ENCODE measurements at places on chromosomes 13 and 19.

- no peak for DNase-seq
These were observed 36.0 kb upstream of the UBL3 start for GRCh38 chr13:29886446-29886845.

GRCh38 chr19:17423429-17424208 lies 3.8 kb downstream of the MVB12A start:
- no peak for DNase-seq

GRCh38 chr13:29758531-29759114 lies 91.8 kb downstream of the UBL3 start:
- no peak for DNase-seq

DNA sequence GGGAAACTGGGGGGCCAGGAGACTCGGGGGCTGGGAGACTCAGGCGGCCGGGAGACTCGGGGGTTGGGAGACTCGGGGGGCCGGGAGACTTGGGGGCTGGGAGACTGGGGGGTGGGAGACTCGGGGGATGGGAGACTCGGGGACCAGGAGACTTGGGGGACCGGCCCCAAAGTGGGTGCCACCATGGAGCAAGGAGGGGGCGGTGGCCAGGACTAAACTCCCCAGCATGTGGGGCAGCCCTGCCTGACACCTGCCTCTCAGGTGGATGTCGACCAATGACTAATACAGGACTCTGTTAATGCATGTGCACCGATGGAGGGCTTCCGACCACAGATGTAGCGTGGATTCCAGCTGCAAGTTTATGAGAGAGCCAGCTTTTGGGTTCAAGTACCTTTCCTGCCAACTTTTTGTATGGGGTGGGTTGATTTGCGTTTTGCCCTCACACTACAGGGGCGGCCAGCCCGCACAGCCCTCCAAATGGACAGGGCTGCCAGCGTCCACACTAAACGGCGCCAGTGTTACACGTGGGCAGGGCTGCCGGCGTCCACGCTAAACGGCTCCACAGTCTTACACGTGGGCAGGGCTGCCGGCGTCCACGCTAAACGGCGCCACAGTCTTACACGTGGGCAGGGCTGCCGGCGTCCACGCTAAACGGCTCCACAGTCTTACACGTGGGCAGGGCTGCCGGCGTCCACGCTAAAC lies 62.2 kb downstream of the RASA3 start:
- no peak for DNase-seq

DNA sequence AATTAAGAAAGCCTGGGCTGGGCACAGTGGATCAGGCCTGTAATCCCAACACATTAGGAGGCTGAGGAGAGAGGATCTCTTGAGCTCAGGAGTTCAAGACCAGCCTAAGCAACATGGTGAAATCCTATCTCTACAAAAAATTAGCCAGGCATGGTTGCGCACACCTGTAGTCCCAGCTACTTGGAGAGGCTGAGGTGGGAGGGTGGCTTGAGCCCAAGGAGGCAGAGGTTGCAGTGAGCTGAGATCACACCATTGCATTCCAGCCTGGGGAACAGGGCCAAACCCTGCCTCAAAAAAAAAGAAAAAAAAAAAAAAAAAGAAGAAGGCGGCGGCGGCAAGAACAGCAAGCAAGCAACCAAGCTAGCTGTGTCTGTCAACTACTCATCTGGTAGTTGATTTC lies 26.7 kb downstream of the TSC22D1 start:
- no peak for DNase-seq

- no peak for DNase-seq
These were observed 105.3 kb downstream of the STARD13 start for GRCh38 chr13:33180122-33180804.

DNA sequence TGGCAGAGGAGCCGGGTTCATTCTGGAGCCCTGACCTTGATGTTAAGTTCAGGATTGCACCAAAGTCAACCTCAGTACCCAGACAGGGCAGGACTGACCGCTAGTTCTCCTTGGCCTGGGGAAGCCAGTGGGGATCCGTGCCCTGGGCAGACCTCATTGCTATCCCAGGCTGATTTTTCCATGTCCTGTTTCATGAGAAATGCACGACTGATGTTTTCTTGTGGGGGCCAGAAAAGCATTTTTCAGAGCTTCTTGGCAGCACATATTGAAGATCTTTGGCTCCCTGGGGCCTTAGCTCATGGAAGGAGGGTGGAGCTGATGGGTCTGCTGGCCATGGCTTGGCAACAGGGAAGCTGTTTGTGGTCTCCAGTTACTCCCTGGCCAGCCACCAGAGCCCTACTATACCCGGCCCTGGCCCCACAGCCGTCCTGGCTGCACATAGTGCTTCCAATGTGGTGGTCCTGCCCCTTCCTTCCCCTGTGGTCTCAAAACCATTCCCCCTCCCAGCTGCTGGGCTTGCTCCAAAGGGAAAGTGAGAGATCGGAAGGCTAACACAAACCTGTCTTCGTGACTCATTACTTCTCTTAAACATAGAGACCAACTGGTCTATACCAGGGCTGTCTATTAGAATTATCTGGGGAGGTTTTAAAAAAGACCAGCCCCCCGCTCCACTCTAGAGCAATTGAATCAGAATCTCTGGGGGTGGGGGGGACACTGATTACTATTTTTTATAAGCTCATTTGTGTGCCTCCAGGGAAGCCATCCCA lies 11.2 kb downstream of the IL17D start:
- peak; percentile 61 for DNase-seq

DNA sequence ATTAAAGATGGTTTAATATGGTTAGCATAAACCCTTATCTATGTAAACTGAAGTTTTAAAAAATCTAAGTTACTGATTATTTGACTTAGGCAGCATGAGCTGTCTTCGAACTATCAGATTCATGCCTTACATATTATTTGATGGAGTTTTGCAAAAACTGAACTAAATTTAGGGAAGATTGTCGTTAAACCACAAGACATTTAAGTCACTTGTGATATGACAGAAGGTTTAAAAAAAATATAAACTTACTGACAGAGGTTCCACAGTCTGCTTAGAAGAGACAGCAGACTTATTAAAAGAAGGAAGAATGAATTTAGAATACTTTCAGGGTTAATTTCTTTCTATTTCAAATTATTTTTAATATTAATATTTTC lies 110.9 kb upstream of the FRY start:
- DNase-seq, result no peak

DNA sequence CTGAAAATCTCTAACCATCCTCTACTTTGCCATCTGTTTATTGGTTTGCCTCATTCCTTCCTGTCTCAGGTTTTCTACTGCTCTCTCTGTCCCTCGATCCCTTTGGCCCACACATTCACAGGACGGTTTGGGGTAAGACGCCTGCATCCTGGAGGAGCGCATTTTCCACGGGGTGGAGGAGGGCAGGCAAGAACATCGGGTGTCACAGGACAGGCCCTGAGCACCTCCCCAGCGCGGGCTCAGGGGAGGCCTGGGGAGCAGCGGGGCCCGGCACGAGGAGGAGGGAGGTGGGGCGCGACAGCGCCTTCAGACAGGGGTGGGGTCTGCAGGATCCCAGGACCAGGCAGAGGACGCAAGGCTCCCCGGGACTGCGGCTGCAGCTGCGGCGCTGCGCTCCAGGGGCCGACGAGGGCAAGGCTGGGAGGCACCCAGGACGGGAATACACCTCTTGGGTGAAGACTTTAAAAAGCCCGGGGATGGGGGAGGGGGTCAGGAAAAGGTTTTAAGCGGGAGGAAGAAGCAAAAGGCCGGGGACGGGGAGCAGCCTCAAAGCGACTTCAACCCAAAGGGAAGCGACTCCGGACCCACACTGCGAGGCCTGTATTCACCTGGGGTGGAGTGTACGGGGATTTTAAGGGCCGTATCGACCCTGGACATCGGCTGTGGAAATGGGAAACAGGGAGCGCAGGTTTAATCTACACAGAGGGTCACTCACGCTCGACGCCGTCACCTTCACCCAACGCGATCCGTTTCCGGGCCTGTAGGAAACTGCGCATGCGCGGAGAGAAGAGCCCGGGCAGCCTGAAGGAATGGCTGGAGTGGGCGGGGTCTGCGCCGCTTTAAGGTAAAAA lies at the start of gene ZNF415:
Gene ZNF415, minus strand, starts transcription at position 770 of the 851 bp plus-strand sequence. CDS start 10,234 bp downstream, outside the sequence.
- DNase-seq, result no peak

GRCh38 chr19:47315125-47315821 lies 5.6 kb downstream of the C5AR1 start:
- DNase-seq, result no peak

- DNase-seq, result peak; percentile 36
These were observed 7.5 kb downstream of the PLA2G4C start for GRCh38 chr19:48102870-48103751.

GRCh38 chr19:2536461-2536860 lies 60.5 kb downstream of the GADD45B start:
- DNase-seq, result no peak

- no peak for DNase-seq
These were observed 1.2 kb downstream of the ZNF347 start for GRCh38 chr19:53157626-53158025.

DNA sequence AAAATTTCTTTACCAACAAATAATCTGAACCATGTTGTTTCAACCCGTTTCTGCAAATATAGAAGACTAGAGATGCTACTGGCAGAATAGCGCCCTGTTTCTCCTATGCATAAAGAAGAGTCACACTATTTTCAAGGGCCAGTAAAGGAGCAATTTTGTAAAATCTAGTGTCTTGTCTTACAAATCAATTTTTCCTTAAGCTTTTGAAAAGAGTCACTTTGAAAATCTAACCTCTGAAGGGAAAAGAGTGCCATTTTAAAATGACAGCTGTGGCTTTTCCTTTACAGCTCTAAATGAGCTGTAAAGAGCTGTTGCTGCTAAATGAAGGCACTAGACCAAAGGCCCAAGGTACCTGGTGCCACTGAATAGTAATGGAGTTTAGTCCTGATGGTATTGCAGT lies 16.9 kb upstream of the GTF2F2 start:
- DNase-seq, result no peak

- DNase-seq, result no peak
These were observed 113.3 kb upstream of the SOX1 start for GRCh38 chr13:111953546-111954178.

DNA sequence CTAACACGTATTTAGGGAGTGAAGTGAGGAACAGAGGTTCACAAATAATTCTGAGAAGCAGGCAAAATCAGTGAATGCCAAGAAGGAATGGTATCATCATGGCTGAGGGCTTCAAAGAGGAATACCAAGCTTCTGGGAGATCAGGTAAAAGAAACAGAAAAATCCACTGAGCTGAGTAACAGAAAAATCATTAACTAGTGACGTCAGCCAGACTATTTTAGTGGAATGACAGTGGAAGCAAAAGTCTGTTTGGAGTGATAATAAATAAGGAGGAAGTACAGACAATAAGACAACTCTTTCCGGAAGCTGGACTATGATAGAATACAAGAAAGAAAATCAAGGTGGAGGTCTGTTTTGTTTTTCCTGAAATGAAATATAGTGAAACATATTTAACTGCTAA lies 83.5 kb downstream of the SACS start:
- DNase-seq, result no peak

DNA sequence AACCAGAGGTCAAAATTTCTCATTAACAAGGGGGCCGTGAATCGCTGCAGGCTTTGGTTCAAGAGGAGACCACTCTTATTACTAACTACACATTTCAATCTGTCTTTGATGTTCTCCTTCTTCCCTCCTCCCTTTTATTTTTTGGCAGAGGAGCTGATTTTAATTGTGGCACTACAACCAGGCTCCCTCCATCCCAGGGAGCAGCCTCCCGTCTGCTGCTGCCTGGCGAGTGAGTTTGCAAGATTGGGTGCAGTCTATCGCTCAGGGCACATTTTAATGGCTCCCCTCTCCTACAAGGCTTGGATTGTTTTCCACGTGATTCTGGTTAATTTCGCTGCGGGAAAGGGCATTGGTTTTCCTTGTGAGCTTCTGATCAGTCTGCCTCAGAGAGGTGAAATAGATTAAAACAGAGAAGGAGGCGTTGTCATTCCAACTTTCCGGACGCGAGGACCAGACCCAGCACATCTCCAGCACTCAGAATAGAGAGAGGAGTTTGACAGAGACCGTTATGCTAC lies 81.4 kb downstream of the KCTD15 start:
- no peak for DNase-seq

- no peak for DNase-seq
These were observed 34.1 kb downstream of the TMEM255B start for GRCh38 chr13:113792886-113793717.

- no peak for DNase-seq
These were observed 547 bp upstream of the INTS6 start for GRCh38 chr13:51453207-51453958.

DNA sequence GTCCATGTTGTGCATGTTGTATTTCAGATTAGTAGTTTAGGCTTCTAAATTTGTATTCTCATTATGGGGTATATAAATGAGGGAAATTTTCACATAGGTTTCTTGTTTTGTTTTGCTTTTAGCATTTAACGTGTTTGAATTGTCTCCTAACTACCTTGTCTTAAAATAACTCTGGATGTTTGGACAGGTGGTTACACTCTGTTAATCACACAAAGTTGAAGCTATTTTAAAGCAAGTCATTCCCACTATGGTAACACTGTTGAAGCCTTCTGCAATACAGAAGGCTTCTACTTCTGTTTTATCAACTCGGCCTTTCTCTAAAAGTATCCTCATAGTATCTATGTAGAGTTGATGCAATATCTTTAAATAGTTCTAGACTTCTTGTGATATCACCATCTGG lies 245.3 kb upstream of the HTR2A start:
- DNase-seq, result no peak

- peak; percentile 94 for DNase-seq
These were observed 69.8 kb downstream of the LRCH1 start for GRCh38 chr13:46622630-46623256.

All from NCI-H446 treated with DMSO at 0.1 percent for 48 hours (cell line).